ENCODE measurements at places on chromosomes 3 and 15.

DNA sequence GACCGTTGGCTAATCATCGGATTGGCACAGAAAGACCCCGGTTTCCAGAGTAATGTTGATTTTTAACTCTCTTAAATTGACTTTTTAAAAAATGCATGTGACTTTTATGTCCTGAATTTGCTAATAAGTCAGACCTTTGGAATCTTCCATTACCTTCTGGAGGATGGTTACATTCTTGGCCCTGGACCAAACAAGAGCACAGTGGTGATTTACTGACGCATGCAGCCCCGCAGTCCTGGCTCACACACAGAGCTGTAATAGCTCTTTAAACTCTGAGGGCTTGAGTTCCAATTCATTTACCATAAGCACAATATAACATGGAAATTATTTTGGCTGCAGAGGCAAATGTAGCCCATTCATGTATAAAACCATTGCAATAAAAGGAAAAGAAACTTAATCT is 25.1 kb downstream of the SOX14 start:
- no peak for DNase-seq

GRCh38 chr3:52216585-52217408 is 8.6 kb downstream of the TLR9 start:
- peak; percentile 59 for DNase-seq

DNA sequence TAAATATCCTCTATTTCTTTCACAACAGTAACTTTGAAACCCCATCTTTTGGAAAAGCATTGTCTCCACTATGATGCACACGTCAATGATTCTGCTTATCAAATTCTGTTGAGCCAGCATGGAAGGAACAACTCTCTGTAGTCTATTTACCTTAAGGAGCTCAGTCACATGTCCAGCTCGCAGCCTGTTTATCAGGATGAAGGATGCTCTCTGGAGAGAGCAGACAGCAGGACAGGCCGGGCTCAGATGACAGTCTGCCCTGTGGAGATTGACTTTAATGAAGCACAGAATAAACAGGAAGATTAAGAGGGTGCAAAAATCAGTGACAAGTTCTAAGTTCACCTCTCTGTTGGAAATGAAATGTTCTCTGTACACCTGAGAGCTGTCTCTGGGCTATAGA is 30.6 kb upstream of the MNS1 start:
- no peak for DNase-seq

GRCh38 chr3:204102-204501 is 7.5 kb downstream of the CHL1 start:
- no peak for DNase-seq

GRCh38 chr3:159859424-159859823 is 129.2 kb upstream of the IL12A start:
- no peak for DNase-seq

DNA sequence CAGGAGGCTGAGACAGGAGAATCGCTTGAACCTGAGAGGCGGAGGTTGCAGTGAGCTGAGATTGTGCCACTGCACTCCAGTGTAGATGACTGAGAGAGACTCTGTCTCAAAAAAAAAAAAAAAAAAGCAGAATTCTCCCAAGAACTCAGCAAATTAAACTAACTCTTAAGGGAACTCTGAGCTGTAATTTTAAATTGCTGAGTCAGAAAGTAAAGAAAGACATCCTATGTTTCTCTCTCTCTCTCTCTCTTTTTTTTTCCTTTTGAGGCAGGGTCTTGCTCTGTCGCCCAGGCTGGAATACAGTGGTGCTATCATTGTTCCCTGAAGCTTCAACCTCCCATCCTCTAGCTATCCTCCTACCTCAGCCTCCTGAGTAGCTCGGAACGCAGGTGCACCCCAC is 20.0 kb upstream of the PHC3 start:
- DNase-seq: no peak

DNA sequence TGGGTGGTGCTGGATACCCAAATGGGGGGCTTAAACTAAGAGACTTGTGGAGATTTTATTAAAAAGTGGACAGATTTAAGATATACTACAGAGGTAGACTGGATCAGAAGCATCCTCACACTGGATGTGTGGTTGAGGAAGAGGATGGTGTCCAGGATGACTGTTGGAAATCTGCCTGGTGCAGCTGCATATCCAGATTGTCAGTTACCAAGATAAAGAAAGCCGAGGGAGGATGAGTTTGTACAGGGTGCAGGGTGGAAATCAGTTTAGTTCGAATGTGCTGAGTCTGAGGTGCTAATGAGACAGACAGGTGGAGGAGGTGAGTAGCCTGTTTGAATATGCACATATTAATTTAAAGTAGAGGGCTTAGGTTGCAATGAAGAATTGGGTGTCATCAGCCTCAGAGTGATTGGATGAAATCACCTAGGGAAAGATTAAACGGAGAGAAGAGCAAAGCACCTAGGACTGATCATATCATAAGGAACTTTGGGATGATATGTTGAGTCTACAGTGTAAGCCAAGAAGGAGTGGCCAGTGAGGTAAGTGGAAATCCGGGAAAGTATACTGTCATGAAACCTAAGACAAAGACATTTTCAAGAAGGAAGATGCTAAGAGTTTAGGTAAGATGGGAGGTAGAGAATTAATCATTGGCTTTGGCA is 74.1 kb upstream of the GOLGA8B start:
- DNase-seq: no peak

DNA sequence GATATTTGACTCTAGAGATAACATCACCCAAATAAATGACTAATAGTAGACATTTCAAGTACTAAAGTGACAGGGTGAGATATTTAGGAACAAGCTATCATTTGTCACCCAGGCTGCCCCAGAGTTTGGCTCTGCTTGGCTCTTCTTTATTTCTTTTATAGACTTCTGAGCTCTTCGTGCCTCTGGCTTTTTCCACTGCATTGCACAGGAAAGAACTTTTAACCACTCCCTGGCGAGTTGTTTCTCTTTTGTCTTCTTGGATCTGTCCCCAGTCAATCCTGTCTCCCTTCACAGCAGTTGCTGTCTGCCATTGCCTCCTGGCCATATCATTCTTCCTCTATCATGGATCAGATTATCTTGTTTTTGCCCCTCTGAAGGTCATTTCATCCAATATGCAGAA is 339.2 kb upstream of the DCBLD2 start:
- DNase-seq: no peak

GRCh38 chr3:195259154-195259474 is 11.8 kb downstream of the XXYLT1 start:
- DNase-seq: no peak

GRCh38 chr3:191401775-191402357 is 59.1 kb upstream of the PYDC2 start:
- DNase-seq: no peak

DNA sequence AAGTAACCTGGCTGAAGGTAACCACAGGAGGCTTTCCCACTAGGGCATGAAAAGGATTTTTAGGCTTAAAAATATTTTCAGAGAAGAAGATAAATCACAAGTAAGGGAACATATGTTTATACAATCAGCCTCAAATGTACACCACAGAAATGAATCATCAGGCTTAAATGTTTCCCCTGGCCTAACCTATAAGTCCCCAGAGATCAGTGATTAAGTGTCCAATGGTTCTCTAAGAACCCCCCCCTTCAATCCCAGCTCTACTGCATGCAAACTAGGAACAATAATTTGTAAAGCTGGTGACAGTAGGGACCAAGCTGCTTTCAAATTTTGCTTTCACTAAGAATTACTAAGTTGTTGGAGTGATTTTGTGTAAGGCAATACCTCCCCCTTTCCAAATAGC is 431.6 kb upstream of the LMCD1 start:
- no peak for DNase-seq

DNA sequence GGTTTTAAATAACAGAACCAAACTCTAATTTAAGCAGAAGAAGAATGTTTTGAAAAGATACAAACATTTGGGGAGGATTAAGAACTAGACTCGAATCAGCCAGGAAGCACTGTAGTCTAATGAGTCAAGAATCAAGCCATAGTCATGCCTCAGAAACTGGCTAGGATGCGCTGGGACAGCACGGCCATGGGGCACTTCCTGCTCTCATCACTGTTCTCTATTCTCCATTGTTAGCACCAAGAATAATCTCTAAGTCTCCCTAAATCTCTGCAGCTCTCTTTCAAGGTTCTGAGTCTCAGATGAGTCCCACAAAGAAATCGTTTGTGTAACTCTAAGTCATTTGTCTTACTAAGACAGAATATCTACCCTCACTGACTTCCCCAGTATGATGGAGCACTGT is 399.0 kb upstream of the KCNMB2 start:
- DNase-seq: no peak

DNA sequence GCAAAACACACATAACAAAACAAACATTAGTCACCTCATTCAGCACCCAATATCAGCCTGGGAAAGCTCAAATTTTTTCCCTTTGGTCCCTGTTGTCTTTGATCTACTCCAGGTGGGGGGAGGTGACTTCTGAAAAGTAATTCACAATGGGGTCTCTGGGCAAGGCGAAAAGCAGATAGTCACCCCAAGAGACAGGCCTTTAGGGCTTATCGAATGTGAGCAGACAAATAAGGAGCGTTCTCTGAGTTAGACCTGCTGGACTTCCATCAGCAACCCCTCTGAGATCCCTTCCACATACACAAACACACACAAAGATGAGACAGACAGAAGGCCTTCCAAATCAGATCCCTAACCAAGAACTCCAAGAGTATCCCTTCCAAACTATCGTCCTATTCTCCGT is 171.0 kb upstream of the SMAD3 start:
- DNase-seq: no peak

DNA sequence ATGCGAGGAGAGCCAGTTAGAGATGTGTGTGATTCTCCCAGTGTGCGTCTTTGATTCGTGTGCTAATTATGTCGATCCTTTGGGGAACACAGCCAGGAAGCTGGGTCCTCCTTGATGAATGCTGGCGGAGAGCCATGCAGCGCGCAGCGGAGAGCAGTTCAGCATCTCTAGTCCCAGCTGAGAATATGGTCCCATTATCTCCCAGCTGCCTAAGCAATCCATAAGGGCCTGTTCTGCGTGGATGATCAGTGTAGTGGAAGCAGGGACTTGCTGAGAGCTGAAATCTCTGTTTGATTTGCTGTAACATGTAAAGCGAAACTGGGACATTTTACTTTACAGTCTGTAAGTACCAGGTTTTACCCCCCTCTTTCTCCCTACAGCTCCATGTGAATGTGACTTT is 412.7 kb downstream of the CNTN4 start:
- no peak for DNase-seq

DNA sequence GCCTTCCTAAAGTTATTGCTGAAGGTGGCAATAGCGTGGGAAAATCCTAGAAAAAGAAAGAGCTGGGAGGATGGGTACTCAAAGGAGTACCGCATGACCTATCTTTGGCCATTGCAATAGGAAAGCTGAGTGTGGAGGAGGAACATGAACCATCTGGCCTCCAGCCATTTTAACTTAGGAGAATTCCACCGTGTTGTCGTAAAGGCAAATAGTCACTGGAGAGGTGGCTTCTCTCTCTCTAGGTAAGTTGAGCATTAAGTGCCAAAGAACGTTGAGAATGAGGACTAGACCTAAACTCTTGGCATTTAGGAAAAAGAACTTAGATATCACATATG is 16.1 kb upstream of the CMTM7 start:
- DNase-seq: no peak

- no peak for DNase-seq
Measured at GRCh38 chr3:196016485-196016884, 65.4 kb downstream of the TFRC start.

GRCh38 chr15:89845305-89845893 is 30.7 kb upstream of the ANPEP start:
- DNase-seq: no peak

DNA sequence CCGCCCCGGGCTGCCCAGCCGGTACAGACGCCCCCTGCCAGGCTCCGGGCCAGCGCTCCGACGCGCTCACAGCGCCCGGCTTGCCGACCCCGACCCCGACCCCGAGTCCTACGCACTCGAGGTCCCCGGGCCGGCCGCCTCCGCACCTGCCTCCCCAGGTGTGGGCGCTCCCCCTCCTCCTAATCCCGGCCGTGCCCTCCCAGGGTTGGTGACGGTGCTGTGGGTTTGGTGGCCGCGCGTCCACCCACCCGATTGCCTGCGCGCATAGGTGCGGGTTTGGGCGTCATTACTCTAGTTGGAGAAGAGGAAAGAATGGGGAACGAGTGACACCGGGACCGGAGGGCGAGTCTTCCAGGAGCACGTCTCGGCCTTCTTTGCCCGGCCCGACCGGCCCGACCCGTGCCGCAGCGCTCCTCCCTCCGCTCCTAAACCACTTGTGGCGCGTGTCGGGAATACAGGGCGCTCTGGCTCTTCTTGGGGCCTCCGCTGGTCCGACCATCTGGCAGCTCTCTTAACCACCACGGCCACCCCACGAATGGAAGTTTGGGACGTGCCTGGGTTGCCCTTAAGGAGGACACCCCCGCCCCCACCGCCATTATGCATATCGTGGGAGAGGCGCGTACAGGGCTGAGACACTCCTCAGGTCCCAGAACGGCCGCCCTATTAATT is 810 bp upstream of the THRB start:
- DNase-seq: no peak

DNA sequence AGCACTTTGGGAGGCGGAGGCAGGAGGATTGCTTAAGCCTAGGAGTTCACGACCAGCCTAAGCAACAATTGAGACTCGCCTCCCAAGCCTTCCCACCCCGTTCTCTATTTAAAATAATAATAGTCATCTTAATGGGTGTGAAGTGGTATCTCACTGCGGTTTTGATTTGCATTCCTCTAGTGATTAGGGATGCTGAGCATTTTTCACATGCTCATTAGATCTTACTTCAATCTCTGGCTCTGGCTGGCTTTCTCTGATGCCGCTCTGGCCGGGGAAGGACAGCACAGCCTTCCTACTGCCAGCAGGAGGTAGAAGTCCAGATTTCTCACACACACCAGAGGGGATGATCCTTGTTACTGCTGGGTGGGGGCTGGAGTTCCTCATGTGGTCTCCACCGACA is 7.4 kb upstream of the EIF4A2 start:
- no peak for DNase-seq

GRCh38 chr15:91944331-91944730 is 90.8 kb downstream of the SLCO3A1 start:
- no peak for DNase-seq

GRCh38 chr3:30918761-30919160 is 24.3 kb upstream of the GADL1 start:
- no peak for DNase-seq

DNA sequence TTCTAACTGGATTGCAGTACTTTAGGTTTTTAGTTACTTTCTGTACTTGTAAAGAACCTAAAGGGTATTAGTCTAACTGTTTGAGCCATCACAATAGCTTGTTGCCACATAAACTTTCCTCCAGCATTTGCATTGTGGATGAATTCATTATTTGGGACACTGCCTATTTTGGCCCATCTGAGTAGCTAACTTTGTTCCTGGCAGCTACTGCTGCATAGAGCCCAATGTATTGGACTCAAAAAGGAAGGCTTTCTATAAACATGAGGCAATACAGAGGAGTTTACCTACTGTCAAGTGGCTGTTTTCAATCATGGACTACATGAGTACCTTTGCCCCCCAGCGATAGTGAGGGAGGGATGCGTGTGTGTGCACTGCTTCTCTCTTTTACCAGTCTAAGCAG is 1.9 kb downstream of the ROBO2 start:
- no peak for DNase-seq

Data from activated naive CD4-positive, alpha-beta T cell (primary cell).